GM23338 (cell line): ENCODE measurements at places on chromosomes 16 and 17. TPM values are rescaled to one million over a fixed set of nuclear protein-coding genes. Genes with fewer than 3 reads are reported as not detected.

ADAMTS18 gene
- 0.10 and 0.15 TPM in 2 replicates for polyA plus RNA-seq

NAGS gene
- polyA plus RNA-seq: 4.1 and 4.2 TPM in 2 replicates

NOG gene
- 0.39 and 0.89 TPM in 2 replicates for polyA plus RNA-seq

CTNS gene
- polyA plus RNA-seq: 5.9 and 6.4 TPM in 2 replicates

ITPRIPL2 gene
- 0.94 TPM in 2 replicates for polyA plus RNA-seq

SCGB1C2 gene
- polyA plus RNA-seq: not detected in 2 replicates

NUP85 gene
- 114 and 116 TPM in 2 replicates for polyA plus RNA-seq

KRTAP4-4 gene
- polyA plus RNA-seq: not detected in 2 replicates

GPRC5B gene
- 70.9 and 85.6 TPM in 2 replicates for polyA plus RNA-seq

MYH13 gene
- polyA plus RNA-seq: not detected in 2 replicates

GNG13 gene
- 0.29 and 0.30 TPM in 2 replicates for polyA plus RNA-seq

KRT15 gene
- polyA plus RNA-seq: not detected in 2 replicates

SLFN14 gene
- polyA plus RNA-seq: not detected in 2 replicates

MPHOSPH6 gene
- polyA plus RNA-seq: 91.1 and 94.7 TPM in 2 replicates

ITGAD gene
- polyA plus RNA-seq: not detected in 2 replicates

PRSS22 gene
- 1.3 and 2.1 TPM in 2 replicates for polyA plus RNA-seq

CCL8 gene
- polyA plus RNA-seq: not detected in 2 replicates

TBX21 gene
- not detected in 2 replicates for polyA plus RNA-seq

WSCD1 gene
- 6.1 and 6.8 TPM in 2 replicates for polyA plus RNA-seq

LRRC46 gene
- 0.14 and 0.18 TPM in 2 replicates for polyA plus RNA-seq

SBK1 gene
- 23.9 and 25.5 TPM in 2 replicates for polyA plus RNA-seq

SPHK1 gene
- 0.63 and 1.3 TPM in 2 replicates for polyA plus RNA-seq

GRAP gene
- 0.47 TPM in 1 of 2 replicates, not detected in the other for polyA plus RNA-seq

TP53TG3C gene
- polyA plus RNA-seq: not detected in 2 replicates

CIBAR2 gene
- polyA plus RNA-seq: not detected in 2 replicates

PRDM7 gene
- polyA plus RNA-seq: 0.08 TPM in 1 of 2 replicates, not detected in the other

GALR2 gene
- polyA plus RNA-seq: 0.50 and 0.80 TPM in 2 replicates

TBC1D3 gene
- polyA plus RNA-seq: not detected in 2 replicates

MT1F gene
- polyA plus RNA-seq: 107 and 118 TPM in 2 replicates

GPS2 gene
- polyA plus RNA-seq: 117 and 122 TPM in 2 replicates

OTOA gene
- polyA plus RNA-seq: 0.16 TPM in 1 of 2 replicates, not detected in the other

NPB gene
- polyA plus RNA-seq: 2.7 and 3.6 TPM in 2 replicates

CLDN7 gene
- polyA plus RNA-seq: 46.1 and 50.7 TPM in 2 replicates

LGALS9B gene
- polyA plus RNA-seq: not detected in 2 replicates

ANKRD13B gene
- polyA plus RNA-seq: 8.2 and 9.6 TPM in 2 replicates
